ENCODE measurements at places on chromosomes 6 and 20.

GRCh38 chr6:35622283-35622682 is 66.4 kb downstream of the FKBP5 start:
- DNase-seq, result no peak

- DNase-seq, result no peak
These were observed 199.7 kb downstream of the SOD2 start for GRCh38 chr6:159493231-159493897.

DNA sequence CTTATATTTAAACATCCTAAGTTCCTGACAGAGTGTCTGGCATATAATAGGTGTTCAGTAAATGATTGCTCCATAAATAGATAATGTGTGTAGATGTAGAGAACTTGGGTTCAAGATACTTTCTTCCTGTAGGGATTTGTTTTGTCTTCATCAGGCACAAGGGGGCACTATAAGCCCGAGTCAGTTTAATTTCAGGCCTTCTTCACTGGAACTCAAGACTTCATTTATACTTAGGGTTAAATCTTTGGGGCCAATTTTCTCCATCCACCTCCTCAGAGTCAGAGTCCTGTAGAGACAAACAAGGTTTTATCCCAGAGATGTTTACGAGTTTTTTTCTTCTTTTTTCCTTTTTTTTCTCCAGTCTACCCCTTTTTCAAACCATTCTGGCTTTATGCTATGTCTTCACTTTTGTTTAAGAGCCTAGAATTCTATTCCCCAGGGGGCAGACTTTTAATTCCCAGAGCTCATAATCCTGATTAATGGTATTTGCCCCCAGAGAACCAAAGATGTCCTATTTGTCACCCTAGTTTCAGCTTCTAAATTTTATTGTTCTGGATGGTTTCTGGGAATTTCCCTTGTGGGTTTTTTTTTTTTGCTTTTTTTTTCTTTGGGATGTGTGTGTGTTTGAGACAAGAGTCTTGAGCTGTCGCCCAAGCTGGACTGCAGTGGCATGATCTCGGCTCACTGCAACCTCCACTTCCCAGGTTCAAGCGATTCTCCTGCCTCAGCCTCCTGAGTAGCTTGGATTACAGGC is 88.4 kb downstream of the HFE start:
- DNase-seq, result peak; percentile 91

DNA sequence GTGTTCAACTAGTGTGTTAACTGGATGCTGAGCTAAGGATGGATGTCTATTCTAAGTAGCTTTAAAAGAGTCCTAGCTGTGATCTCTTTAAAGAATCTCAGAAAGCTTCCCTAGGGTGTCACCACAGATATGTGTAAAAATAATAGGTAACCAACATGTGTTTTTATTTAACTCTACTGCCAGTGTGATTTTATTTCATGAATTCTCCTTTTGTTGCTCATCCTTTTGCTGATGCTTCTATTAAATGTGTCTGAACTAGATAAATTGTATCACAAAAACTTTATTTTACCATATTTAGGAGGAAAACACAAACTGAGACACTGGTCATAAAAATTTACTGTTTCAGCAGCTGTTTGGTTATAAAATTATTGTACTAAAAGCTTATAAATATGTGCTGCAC is 809.4 kb upstream of the CITED2 start:
- DNase-seq, result no peak

DNA sequence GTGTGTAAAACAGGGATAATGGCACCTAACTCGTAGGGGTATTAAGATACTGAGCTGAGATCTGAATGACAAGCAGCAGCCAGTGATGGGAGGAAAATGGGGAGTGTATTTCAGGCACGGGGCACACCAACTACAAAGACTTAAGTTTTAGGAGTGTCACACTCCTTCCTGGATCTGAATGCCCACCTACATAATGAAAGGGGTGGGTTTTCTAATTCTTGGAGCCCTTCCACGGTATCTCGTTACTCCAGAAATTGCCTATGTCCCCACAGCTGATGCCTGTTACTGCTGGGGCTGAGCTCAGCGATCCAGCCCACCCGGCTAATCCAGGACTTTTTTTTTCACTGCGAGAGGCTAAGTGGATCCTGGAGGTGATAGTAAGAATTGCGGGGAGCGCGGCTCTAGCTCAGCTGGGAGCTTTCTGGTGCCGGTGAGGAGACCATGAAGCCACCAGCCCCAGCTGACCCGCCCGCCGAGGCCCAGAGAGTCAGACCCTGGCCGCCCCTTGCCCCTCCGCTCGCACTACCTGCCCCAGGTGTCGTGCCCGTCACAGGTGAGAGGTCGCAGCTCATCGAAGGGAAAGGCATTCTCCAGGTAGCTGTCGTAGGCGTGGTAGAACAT is 727 bp downstream of the EDEM2 start:
- peak; percentile 82 for DNase-seq

- no peak for DNase-seq
These were observed 52.1 kb upstream of the CD93 start for GRCh38 chr20:23138226-23138625.

DNA sequence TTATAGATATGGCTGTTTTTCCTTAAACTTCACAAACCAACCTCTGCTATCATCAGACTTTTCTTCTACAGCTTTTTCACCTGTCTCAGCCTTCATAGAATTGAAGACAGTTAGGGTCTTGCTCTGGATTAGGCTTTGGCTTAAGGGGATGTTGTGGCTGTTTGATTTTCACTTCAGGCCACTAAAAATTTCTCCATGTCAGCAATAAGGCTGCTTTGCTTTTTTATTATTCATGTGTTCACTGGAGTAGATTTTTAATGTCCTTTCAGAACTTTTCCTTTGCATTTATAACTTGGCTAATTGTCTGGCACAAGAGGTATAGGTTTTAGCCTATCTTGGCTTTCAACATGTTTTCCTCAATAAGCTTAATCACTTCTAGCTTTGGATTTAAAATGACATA is 392.6 kb downstream of the RFPL4B start:
- DNase-seq, result no peak

DNA sequence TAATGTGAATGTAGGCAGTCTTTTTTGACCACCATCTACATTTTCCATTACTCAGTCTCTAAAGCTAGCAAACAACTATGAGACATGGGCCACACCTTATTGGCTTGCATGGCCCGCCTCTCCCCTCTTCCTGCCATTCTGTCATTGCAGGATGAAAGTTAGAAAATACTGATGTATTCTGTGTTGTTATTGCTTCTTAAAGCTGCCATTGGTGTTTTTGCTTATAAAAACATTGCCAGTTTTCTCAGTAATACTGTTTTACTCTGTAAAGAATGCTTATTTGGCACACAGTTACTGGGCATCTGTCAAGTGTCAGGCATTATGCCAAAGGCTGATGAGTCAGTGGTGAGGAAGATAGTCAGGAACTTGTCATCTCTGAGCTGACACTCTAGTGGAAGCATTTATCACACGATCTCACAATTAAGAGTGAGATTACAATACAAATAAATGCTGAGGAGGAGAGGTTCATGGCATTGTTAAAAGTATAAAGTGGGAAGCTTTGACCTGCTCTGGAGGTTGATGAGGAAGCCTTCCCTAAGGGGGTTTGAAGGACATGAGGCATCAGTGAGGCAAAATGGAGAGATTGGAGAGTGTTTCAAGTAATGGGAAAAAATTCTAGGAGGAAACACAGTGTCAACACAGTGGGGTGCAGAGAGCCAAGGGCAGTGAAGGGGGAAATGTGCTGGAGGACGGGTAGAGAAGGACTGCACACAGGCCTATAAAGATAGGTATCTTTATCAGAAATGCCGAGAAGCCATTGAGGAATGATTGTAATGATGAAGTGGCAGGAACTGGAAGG is 14.7 kb downstream of the KLHL32 start:
- no peak for DNase-seq

- DNase-seq, result peak; percentile 50
These were observed 34.6 kb downstream of the HLA-F start for GRCh38 chr6:29757701-29758293.

DNA sequence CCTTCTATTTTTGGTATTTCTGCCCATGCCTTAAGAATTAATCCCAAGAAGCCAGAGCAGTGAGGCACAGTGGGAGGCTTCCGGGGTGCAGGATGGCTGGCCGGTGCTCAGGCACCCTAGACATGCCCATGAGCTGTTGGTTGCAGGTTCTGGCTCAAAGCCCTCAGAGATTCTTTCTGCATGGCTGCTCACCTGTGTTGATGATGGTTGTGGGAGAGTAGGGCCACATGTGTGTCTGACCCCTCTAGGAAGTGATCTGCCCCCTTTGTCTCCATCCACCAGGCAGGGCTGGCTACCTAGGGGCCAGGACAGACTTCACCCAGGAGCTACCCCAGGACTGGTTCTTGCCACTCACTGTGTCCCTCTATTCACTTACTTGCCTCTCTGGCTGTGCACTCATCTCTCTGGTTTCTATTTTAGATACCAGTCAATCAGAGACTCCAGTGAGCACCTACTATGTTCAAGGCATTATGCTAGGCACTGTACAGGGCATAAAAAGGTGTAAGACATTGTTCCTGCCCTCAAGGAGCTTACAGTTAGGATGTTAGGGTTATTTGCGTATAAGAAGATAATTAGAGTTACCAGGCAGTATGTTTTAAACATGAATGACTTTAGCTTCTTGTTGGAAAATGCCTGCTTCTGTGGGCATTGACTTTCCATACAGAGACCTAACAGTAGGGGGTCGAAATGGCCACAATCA is 16.8 kb downstream of the CD83 start:
- DNase-seq, result no peak

GRCh38 chr6:46808806-46809205 is 15.6 kb downstream of the MEP1A start:
- DNase-seq, result no peak

DNA sequence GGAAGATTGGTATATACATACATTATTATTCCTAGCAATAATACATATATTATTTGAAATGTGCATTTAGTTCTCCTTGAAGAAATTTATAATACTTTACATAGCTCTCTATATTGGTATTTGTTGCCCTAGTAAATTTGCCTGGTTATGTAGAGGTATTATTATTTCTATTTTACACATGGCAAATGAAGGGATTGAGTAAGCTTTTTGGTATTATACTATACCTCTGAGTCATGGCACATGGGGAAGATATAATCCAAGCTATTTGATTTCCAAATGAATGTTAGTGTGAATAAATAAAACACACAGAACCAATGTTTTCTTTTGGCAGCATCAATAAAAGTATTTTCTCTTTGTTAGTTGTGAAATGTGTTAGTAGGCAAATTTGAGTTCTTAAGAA is 409.6 kb upstream of the SLC35B3 start:
- no peak for DNase-seq

DNA sequence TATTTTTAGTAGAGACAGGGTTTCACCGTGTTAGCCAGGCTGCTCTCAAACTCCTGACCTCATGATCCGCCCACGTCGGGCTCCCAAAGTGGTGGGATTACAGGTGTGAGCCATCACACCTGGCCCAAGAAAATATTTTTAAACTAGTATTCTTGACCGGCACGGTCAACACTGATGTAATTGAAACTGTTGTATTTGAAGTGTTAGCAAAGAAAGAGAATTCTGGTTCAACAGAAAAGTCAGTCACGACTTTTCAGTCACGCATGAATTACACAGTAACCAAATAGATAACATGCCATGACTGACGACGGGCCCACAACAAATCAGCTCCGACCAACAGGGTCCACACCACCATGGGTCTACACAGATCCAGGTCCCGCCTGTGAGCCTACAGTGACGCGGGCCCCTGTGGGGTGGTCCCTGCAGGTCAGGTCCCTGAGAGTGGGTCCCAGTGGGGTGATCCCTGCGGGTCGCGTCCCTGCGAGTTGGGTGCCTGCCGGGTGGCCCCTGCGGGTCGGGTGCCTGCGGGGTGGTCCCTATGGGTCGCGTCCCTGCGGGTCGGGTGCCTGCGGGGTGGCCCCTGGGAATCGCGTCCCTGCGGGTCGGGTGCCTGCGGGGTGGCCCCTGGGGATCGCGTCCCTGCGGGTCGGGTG is 1.0 kb downstream of the GMEB2 start:
- peak; percentile 42 for DNase-seq

GRCh38 chr6:121000381-121000780 is 333.9 kb downstream of the TBC1D32 start:
- no peak for DNase-seq

DNA sequence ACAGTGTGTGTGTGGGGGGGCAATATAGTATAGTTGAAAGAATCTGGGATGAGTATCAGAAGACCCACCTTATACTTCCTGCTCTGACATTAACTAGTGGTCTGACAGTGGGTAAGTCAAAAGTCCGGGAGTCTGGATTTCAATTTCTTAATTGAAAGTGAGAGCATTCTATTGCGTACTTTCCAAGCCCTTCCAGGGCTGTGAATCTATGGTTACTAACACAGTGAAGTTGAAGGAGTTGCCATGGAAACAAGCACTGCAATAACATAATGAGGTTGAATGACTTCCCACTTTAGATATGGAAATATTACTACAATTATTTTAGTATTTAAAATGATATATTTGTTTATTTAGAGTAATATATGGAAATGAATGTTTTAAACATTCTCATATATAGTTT is 80.2 kb downstream of the MLIP start:
- DNase-seq, result peak; percentile 19

DNA sequence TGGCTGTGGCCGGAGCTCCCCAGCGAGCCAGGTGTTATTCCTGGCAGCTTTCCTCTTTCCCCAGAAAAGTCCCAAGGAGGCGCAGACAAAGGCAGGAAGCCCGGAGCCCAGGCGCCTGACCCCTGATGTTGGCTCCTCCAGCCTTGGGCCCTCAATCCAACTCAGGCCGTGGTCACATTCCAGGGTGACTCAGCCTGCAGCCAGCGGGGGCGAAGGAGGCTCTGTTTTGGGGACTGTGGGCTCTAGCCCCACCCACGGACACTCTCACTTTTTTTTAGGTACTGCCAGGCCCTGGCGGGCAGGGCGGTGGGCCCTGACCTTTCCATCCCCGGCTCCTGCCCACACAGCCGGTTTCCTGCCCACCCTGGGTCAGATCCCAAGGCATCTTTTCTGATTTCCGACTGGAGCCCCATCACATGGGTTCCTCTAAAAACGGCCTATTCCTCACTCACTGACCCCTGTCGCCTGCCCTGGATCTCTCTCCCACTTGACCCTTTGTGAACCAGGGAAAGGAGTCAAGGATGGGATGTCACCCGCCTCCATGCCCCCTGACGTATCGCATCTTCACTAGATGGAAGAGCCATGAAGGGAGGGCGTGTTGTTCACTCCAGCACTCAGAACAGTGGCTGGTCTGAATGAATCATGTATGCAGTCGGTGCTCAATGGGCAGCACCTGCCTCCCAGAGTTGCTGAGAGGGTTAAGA is 5.5 kb downstream of the PTGIS start:
- no peak for DNase-seq

GRCh38 chr6:129453073-129453472 is 256.9 kb downstream of the ARHGAP18 start:
- no peak for DNase-seq

DNA sequence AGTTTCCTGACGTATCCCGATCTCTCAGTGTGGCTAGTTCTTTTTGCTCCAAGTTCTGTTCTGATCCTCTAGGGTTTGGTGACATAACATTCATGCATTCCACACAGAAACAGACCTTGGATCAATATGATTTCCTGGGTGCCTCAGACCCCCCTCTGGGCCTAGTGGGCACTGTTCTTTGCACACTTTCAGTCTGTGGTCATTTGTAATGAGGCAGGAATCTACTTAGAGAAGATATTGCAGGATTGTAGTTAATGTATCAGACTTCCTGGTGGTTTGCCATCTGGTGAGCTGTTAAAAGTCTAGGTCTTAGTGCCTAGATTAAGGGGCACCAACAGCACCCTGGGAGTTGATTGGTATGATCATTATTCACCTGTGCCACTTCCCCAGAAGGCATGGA is 7.5 kb downstream of the BEND6 start:
- peak; percentile 16 for DNase-seq

Measured in NCI-H82 (cell line).